ENCODE measurements at places on chromosomes 2 and 18.

GRCh38 chr2:170191166-170191866 is 13.4 kb downstream of the MYO3B start:
- no peak for DNase-seq

DNA sequence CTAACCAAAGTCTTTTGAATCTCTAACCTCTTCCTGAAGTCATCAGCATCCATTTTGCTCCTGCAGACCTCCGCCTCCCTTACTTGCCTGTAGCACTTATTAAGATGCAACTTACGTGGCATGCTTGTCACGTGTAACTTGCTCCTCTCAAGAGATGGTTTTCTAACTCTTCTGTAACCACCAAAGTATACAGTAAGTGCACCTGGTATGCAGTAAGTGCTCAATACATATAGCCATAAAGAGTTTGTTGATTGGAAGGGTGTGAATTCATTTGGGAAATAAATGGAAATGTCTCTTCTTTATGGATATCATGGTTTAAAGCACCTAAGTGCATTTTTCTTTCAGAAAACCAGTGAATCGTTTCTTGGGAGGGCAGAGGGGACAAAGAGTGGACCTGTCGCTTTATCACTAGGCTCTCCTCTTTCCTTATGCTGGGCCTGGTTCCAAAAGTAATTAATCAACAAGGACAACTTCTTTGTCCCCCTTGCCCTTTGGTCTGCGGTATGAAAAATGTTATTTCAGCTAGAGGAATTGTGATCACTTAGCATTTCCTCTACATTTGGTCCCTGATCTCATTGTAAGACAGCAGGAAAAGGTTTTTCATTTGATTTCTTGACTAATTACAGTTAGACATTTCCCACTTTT is 370.0 kb upstream of the SPRED2 start:
- DNase-seq: no peak

- no peak for DNase-seq
Observed at GRCh38 chr2:118841828-118842461, 5.5 kb downstream of the EN1 start.

GRCh38 chr2:143885461-143885860 is 634.5 kb downstream of the ZEB2 start:
- DNase-seq: no peak

- no peak for DNase-seq
Observed at GRCh38 chr2:217647925-217648324, 354.9 kb downstream of the TNS1 start.

- DNase-seq: no peak
Observed at GRCh38 chr2:26072925-26073768, 39.3 kb downstream of the RAB10 start.

DNA sequence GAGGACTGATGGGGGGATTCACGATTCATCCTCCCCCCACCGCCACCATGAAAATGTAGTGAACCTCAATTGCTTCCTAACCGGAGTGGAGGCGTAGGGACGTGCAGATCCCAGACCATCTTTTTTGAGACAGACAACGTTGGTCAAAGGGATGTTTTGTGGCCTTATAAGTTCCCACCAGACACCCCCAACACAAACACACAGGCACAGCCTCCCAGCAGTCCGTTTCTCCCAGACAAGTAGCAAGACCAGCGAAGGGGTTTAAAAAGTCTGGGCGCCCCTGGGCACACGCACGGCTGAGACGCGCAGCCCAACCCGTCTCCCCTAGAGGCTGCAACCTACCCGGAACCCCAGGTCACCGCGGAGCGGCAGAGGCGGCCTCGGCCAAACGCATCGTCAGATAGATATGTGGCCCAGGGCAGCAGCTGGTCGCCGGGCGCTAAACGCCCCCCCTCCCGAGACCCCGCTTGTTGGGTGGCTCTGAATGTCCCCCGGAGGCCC is 1.3 kb downstream of the GBX2 start:
- DNase-seq: no peak
